ENCODE measurements at places on chromosomes 3 and 15.

GRCh38 chr3:160161921-160162320 lies 63.3 kb upstream of the C3orf80 start:
- no peak for DNase-seq

DNA sequence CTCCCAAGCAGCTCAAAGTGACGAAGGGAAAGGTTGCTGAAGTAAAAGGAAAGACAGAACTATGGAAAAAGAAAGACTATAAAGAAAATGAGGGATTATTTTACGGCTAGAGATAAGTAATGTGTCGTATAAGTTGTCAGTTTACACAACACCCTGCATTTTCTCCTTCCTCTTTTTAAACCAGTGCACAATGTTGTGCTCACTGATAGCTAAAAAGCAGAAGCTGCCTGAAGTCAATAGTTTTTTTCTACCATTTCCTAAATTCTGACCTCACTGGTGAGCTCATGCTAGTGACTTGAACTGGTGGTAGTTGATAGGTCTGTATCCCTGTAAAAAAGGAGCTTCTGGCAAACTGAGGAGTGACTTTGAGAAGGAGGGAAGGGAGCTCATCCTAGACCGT lies 368.6 kb upstream of the GBE1 start:
- DNase-seq: peak; percentile 92

DNA sequence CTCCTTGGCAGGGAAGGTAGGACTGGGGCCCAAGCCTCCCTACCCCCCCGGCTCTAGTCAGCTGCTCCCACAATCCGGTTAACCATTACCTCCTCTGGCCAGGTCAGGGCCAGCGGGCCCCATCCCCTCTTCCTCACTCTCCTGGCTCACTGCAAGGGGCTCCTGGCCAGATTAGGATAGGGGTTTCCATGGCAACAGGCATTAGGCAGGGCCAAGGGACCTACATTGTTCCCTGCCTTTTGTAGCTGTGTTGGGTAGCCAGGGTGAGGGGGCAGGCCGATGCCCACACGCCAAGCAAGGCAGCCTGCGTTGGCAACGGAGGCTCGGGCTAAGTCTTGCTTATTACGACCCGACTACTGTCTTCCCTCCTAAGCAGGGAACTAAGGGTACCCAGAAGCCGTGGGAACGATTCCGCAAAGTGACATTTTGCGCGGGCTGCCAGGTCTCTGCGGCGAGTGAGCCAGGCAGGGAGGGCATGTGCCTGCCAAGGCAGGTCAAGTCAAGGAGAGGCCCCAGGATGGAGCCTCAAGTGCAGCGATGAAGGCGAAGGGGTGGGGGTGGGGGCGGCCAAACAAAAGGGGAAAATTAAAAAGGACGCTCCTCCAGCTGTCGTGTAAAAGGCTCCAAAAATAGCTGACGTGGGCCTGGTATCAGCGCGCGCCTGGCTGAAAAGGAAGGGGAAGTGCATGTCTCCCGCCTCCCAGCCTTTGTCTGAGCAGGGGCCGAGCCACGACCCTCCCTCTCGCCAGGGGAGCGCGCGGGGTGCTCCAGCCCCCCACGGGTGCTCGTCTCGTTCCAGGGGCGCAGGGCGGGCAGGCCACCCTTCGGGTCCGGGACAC lies 919 bp downstream of the IDH2 start:
- peak; percentile 72 for DNase-seq

DNA sequence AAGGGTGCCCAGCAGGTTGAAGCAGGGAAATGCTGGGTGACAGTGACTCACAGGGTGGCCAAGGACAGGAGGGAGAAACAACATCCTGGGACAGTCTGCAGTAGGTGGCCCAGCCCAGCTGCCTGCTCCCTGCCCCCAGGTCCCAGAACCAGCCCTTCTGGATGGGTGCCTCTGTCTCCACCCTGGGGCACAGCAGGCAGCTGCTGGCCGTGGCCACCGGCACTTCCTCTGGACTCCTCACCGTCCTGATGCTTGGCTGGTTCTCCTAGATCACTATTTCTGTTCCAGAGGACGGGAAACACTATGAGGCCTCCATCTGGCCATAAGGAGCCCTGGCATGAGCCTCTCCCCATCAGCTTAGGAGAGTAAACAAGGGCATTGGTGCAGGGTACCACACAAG lies 258.9 kb downstream of the XXYLT1 start:
- DNase-seq: no peak

DNA sequence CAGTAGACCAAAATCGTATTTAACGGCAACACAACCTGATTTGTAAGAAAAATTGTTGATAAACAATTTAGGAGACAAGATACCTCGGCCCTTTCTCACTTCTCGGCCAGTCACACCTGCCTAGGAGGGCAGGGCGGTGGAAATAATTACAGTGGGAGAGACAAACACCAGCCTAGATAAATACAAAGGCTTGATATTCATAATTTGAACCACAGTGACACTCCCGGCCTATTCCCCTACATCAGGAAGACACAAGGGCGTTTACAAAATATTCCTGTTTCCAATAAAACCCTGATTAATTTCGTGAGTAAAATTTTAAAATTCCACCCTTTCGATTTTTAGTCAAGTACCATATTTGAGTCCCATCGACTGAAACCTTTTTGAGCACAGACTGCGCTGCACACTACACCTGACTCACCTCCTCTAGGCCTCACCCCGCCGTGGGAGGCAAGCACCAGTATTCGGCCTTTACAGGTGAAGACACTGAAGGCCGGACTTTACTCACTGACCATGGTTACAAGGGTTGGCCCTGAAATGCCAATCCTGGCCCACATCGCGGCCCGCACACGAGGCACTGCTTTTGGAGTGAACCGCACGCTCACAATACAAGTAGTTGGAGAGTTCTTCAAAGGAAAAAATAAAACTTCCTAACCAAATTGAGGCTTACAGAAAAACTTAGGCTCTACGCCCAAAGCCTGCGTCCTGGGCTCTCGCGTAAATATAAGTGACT lies 794 bp downstream of the ARPP19 start:
- peak; percentile 56 for DNase-seq

GRCh38 chr15:56040081-56041035 lies 46.9 kb upstream of the NEDD4 start:
- peak; percentile 77 for DNase-seq

DNA sequence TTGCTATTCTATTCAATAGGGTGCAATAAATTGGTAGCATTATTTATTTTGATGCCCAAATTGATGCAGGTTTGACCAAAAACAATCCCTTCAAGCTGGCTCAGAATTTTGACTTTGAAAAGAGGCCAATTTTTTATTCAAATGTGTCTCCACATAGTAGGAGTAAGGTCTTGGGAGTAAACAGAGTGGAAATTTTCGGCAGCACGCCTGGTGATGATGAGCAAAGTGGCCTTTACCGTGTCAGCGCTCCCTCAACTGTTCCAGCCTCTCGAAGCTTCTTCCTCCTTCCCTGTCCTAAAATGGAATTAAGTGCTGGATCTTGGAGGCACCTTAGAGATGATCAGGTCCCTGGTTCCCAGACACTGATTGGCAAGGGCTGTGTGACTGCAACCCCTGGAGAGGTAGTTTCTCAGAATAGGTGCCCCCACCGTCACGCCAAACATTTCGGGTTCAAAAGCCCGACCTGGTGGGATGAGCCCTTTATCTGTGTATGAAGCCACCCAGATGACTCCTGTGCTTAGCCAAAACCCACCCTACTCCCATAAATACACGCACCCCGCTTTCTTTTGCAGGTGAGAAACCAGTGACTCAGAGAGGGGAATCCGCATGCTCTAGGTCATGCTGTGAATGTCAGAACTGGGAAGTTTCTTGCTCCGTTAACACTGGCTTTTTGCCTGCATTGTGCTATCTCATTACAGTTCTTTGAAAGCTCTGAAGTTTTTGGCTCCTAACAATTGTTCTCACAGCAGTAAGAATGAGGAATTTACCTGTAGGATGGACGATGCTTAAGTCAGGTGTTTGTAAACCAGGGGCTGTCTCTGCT lies 89.1 kb downstream of the CRYGS start:
- DNase-seq: no peak

DNA sequence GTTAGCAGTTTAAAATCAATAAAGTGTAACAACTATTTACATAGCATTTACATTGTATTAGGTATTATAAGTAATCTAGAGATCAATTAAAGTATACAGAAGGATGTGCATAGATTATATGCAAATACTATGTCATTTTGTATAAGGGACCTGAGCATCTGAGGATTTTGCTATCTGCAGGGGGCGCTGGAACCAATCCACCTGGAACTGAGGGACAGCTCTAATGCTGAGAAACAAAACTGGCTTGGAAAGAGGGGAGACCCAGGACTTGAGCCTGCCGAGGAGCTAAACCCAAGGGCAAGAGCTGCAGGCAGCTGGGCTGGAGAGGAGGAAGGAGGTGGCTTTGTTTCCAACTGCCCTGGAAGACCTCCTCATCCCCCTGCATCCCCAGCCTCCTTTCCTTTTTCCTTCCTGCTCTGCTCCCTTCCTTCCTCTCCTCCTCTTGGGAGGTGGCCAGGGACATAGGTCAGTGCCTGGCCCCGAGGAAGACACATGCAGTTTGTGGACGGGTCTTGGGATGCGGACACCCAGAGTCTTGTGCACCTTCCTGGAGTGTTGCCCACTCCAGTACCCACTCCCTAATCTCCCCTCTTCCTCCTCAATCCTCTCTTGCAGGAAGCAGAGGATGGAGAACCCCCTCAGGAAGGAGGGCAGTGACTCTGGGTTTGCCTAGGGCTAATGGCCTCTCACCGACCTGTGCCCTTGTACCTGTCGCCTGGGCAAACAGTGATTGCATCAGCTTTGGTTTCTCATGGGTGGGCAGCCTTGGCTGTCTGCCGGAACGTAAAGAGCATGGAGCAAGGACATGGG lies 825 bp upstream of the RTP3 start:
- DNase-seq: peak; percentile 73

- peak; percentile 21 for DNase-seq
Observed at GRCh38 chr15:75143738-75144334, 57.8 kb upstream of the C15orf39 start.

- DNase-seq: peak; percentile 85
Observed at GRCh38 chr3:171809611-171809860, 747 bp downstream of the PLD1 start.

DNA sequence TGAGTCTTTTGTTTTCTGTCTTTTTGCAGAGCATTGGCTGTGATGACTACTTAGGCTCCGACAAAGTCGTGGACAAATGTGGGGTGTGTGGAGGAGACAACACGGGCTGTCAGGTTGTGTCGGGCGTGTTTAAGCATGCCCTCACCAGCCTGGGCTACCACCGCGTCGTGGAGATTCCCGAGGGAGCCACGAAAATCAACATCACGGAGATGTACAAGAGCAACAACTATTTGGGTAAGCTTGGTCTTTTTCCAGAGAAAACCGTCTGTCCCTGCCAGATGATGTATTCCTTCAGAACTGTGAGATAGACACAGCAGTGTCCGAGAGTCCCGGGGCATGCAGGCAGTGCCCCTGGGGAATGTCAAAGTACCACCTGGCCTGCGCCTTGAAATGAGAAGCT lies 149.9 kb upstream of the NR2E3 start:
- no peak for DNase-seq

DNA sequence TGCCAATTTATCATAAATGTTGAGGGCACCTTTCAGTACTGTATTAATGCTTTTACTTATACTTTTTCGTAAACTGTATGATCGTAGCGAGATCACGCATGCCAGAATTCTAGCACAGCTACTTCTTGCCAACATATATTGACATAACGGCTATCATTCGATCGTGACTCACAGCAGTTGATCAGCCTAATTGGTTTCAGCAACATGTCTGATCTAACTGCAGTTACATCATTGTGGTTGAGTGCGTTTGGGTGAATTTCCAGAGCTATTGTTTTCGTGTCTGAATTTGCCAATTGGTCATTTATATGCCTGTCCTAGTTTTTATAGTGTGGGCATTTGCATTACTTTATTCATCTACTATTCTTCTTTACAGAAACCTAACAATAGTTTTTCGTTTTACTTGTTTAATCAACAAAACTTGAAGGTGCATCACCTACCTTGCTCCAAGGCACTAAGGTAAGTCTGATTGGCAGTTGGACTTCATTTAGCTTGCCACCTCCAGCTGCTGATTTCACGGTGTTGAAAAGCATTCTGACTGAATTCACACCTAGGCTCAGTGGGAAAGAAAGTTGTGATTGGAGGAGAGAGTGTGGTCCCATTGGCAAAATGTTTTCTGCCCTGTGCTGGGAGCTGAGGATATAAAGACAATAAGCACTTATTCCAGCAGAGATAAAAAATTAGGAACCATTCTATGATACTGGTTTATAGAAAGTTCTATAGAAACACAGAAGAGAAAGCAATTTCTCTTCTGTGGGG lies 120.9 kb upstream of the RGMA start:
- DNase-seq: no peak

GRCh38 chr3:138949002-138949418 lies 2.0 kb downstream of the FOXL2NB start:
- no peak for DNase-seq

- DNase-seq: no peak
Observed at GRCh38 chr15:64197425-64197824, 34.6 kb upstream of the PPIB start.

- peak; percentile 47 for DNase-seq
Observed at GRCh38 chr3:71062952-71063772, 520.4 kb downstream of the FOXP1 start.

DNA sequence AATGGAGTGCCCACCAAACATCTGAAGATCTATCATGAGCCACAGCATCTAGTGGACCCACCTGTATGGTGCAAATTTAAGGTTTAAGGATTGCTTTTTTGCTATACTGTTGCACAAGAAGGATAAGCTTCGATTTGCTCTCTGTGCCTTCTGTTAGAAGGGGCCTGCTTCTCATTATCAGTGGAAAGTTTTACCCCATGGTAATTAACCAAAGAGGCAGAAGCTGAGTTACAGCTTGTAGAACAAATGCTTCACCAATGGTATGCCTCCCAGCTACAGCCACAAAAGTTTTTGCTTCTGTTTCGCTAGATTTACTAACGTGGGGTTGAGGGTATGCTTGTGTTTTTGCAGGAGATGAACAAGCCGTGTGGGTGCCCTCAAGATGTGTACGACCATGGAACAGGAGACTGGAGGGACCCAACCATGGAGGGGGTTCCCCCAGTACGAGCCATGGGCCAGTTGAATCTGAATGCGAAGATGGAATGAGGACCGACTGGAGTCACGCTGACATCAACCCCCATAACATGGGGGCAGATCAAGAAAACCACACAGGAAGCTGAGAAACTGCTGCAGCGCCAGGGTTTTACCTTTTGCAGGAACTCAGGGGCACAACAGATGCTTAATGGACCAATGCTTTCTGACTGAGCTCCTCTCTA lies 43.5 kb downstream of the ACAD9 start:
- no peak for DNase-seq

GRCh38 chr15:36734366-36734765 lies 154.9 kb downstream of the CDIN1 start:
- DNase-seq: no peak
